ENCODE measurements at places on chromosomes 12 and 14.

- no peak for DNase-seq
These were observed 268.6 kb downstream of the SLC6A15 start for GRCh38 chr12:84643993-84644392.

DNA sequence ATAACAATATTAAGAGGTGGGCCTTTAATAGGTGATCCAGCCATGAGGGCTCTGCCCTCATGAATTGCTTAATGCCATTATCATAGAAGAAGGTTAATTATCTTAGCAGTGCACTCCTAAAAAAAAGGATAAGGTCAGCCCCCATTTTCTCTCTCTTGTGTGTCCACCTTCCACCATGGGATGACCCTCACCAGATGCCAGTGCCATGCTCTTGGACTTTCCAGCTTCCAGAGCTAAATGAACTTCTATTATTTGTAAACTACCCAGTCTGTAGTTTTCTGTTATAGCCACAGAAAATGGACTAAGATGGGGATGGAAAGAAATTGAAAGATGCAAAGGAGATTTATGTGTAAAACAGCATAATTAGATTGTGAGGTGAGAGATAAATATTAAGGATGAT lies 125.4 kb downstream of the FOXA1 start:
- DNase-seq: no peak

DNA sequence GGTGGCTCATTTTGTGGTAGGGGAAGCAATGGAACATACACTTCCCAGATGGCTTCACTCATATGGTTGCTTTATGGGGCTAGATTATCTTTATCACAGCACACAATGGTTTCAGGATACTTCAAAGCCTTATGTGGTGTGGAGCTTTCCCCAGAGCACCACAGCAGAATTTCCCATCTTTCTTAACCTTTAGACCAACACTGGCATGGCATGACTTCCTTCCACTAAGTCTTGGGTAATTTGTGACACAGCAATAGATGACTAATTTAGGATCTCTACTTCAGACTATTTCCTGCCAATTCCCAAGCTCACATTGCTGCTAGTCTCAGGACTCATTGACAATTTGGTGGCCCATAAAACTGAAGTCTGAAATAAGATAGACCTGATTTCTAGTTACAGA lies 36.9 kb upstream of the DCN start:
- no peak for DNase-seq

DNA sequence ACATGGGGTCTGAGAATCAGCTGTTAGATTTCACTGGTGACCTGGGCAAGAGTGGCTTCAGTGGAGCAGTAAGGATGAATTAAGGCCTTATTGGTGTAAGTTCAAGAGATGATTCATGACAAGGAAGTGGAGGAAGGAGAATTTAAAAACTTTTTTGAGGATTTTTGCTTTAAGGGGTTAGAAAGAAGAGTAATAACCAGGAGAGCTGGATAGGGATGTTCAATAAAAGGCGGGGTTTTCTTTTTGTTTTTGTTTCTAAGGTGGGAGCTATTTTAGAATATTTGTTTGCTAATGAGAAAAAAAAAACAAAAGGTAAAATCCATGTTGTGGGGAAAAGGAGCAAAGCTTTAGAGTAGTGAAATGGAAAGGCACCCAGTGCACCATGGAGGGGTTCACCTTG lies 15.2 kb upstream of the TUBA1B start:
- DNase-seq: no peak

DNA sequence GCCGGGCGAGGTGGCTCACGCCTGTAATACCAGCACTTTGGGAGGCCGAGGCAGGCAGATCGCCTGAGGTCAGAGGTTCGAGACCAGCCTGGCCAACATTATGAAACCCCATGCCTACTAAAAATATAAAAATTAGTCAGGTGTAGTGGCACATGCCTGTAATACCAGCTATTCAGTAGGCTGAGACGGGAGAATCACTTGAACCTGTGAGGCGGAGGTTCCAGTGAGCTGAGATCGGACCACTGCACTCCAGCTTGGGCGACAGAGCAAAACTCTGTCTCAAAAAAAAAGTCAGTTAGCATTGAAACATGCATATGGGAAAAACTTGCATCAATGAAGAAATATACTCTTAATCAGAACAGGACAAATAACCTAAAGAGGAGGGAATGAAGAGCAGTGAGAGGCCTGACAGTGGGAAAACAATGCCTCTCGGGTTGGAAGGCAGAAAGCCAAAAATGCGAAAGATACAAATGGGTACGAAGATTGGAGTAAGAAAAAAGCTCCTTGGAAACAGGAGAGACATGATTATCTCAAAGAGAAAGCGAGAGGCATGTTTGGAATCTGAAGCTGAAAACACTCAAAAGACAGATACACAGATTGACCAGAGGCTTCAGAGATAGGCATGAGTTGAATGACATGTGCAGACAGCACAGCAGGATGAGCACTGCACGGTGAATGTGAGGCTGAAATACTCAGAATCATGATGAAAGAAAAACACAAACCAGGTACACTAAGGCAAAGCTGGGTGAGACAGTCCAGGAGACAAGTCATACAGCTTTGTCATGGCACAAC lies 30.6 kb downstream of the RESF1 start:
- no peak for DNase-seq

DNA sequence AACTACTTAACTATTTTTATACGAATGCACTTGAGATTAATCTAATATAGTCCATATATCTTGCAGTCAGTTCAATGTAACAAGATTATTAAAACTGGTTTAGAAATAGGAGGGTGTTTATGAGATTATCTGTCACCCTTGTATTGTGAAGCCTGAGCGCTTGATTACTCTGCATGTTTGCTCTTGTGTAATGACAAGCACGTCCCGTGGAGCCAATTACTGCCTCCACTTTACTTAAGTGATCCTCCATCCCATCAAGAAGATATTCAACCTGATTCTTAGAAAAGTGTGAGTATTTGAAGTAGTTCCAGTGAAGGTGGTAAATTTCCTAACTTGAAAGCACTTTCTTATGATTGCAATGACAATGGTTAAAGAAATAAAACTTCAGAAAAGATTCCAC lies 415.2 kb upstream of the GARIN6 start:
- no peak for DNase-seq

Measured in activated T-cell treated with anti-CD3 and anti-CD28 coated beads for 1 hour (primary cell).